CD8-positive, alpha-beta T cell (primary cell): ENCODE measurements at places on chromosomes 7 and 10.
A peak's percentile ranks its signal among the peaks of the same experiment; 100 is the strongest.

DNA sequence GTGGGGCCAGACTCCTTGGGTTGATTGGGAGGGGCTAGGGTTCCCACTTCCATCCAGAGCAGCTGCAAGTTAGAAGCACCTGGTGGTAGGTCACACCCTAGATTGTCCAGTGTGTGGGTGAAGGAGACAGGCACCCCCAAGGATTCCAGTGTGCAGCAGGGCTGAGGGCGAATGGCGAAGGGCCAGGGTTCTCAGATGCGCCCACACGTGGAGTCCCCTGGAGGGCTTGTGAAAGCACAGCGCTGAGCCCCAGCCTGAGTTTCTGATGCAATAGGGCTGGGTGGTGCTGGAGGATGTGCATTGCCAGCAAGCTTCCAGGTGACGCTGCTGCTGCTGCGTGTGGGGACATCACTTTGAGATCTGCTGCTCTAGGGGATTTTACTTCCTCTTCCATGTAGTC, 25.4 kb downstream of the TBATA start:
- no peak for DNase-seq

DNA sequence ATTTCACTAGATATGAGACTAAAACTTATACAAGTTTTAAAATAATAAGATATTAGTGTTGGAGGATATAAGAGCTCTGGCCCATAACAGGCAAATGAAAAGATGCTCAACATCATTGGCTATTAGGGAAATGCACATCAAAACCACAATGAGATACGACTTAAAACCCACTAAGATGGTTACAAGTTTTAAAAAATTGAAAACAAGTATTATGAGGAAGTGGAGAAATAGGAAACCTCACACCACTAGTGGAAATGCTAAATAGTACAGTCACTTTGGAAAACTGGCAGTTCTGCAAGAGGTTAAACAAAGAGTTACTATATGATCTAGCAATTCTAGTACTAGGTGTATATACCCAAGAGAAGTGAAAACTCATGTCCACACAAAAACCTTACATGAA, 17.2 kb downstream of the PANK1 start:
- no peak for DNase-seq

DNA sequence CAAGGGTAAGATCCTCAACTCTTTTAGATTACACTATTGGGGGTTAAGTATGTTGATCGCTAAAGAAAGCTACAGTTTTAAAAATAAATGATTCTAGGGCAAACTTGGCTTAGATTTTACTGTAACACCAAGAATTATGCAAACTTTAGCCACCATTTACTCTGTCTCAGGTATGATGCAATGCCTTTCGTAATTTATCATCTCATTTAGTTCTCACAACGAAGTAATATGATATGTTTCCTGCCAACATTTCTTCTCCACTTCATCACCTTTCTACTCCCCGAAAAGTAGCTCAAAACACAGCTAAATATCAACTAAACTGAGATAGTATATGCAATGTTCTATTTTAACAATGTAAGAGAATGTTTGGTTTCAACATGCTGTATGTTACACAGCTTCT, 21.1 kb downstream of the FAM133B start:
- no peak for DNase-seq

DNA sequence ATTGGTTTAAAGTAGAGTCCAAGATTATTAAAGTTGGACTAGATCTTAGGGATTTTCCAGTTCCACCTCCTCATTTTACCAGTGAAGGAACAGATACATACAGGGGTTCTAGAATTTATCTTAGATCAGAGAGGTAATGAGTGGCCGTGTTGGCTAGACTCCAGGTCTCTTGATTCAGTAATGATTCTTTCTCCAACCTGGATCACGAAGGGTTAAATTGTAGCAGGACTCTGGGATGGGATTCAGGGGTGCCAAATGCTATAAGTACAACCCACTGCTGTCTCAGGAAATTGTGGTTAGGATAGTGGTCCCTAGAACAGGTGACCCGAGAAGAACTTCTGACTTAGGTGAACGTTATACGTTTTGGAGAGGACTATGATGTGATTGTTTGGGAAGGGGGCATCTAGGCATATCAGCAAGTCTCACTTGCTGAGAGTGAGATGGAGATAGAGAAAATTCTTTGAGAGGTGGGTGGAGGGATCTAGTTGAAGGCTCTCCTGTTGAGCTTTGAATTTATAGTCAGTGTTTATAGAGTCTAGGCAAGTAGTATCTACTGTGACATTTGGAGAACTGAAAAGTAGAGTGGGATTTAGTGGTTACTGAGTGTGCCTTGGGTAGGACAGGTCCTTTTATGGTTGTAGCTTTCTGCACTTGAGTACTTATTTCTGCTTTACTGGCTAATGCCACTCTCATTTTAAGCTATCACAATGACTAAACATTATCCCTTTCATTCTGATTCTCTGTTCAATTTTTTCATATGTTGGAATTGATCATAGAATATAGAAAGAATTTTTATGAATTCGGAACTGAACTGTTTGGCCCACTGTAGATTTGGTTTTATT, 58.3 kb downstream of the ST7 start:
- DNase-seq = no peak

DNA sequence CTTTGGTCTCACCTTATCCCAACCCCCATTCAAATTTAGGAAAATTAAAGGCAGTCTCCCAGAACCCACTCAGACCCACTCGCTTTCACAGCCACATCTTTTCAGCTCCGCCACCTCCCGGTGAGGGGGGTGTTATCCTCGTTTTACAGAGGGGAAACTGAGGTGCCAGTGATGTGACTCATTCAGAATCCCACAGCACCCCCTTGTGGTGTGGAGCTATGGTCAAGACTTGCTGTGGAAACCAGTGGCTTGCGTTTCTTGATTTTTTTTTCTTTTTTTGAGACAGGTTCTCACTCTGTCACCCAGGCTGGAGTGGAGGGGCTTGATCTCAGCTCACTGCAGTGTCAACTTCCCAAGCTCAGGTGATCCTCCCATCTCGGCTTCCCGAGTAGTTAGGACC, 27.6 kb downstream of the SLC35G1 start:
- no peak for DNase-seq

GRCh38 chr10:120606051-120606764, 149.2 kb downstream of the PLPP4 start:
- no peak for DNase-seq

DNA sequence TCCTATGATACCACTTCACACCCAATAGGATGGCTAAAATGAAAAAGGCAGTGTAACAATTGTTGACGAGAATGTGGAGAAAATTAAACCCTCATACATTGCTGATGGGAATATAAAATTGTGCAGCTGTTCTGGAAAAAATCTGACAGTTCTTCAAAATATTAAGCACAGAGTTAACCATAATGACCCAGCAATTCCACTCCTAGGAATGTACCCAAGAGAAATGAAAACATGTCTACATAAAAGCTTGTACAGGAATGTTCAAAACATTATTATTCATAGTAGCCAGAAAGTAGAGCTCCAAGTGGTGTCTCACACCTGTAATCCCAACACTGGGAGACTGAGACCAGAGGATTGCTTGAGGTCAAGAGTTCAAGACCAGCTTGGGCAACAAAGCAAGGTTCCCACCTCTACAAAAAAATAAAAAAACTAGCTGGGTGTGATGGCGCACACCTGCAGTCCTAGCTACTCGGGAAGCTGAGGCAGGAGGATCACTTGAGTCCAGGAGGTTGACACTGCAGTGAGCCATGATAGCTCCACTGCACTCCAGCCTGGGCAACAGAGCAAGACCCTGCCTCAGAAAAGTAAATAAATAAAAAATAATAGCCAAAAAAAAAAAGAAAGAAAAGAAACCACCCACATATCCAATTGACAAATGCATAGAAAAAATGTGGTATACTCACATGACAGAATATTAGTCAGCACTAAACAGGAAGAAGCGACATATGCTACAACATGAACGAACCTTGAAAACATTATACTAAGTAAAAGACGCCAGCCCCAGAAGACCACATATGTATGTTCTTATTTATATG, 5.0 kb downstream of the RHEB start:
- DNase-seq = no peak

- DNase-seq = no peak
Measured at GRCh38 chr7:92478095-92478494, 349 bp upstream of the ERVW-1 start.

DNA sequence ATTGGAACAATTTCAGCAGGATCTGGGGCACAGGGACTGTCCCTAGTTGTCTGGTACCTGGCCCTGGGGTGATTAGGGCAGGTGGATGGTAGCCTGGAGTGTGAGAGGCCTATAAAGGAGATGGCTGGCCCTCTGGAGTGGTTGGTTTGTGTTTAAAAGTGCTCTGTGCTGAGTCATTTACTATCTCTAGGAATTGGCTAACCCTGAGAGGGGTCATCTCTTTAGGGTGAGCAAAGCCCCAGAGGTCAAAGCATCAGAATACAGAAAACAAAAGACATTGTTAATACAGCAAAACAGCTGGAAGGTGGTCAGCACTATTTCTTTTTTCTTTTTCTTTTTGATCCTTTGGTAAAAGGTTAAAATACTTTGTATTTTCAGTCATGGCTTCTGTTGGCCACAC, 43.4 kb upstream of the BMPER start:
- no peak for DNase-seq

GRCh38 chr7:150988230-150989226, 2.3 kb upstream of the NOS3 start:
- DNase-seq = peak; percentile 63
